Inflammatory macrophage (primary cell): ENCODE measurements at places on chromosomes 12 and 14.

DNA sequence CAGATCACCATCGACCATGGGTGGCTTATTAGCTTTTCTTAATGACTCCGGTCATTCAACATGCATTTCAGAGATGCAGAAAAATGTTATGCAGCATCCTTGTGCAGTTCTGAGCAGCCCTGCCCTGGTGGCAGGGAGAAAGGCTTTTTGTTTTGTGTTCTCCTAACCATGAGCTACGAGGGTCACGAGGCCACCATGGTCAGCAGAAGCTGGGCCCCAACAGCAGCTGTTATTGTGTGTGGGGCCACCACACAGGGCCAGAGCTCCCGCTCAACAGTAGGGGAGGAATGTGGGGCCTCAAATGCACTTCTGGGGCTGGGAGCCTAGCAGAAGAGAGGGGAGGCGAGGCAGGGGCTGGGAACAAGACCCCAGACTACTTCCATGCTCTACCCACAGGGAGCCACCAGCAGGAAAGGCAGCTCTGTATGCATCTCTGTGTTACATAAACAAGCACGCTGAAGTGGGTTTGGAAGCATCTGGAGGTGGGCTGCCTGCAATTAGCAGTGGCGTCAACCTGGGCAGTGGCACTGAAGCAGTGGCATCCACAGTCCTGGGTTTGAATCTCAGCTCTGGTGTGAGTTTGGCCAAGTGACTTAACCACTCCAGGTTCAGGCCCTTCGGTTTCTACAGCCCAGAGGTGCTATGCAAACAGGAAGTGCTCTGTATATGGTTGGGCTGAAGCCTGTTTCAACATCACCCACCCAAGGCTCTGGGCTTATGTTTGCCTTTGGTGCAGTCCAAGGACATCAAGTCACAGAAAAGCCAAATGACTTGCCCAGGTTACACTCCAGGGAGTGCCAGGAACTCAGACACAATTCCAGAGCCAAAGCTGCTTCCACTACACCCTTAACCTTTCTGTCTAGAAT is 16.3 kb downstream of the GLTP start:
- peak; percentile 58 for DNase-seq

GRCh38 chr12:4825011-4825858 is 84.5 kb upstream of the KCNA1 start:
- peak; percentile 47 for DNase-seq

DNA sequence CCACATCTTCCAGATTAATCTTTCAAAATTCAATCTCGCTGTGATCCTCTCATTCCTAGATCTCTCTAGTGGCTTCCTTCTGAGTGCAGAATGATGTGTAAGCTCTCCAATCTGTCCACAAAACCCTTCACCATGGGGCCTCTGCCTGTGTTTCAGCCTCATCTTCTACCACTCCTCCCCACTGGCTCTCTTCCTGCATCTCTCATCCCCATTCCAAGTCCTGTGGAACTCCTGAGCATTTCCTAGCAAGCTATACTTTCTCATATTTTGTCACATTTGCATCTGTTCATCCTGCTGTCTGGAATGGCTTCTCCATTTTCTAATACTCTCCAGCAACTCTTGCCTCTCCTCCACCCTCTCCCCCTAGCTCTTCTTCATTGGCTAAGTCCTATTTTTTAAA is 242.0 kb upstream of the DAAM1 start:
- no peak for DNase-seq

- no peak for DNase-seq
Measured at GRCh38 chr12:7581625-7582024, 78.0 kb upstream of the CD163 start.

GRCh38 chr14:56417173-56417572 is 162.4 kb upstream of the TMEM260 start:
- no peak for DNase-seq

GRCh38 chr14:21092273-21093011 is 6.0 kb downstream of the ZNF219 start:
- peak; percentile 74 for DNase-seq
